Activated T-helper 1 cell treated with anti-CD3 and anti-CD28 coated beads, Interleukin-2, amount 50 U/mL, for 16 hours (primary cell): ENCODE measurements at places on chromosomes 3 and 15.

DNA sequence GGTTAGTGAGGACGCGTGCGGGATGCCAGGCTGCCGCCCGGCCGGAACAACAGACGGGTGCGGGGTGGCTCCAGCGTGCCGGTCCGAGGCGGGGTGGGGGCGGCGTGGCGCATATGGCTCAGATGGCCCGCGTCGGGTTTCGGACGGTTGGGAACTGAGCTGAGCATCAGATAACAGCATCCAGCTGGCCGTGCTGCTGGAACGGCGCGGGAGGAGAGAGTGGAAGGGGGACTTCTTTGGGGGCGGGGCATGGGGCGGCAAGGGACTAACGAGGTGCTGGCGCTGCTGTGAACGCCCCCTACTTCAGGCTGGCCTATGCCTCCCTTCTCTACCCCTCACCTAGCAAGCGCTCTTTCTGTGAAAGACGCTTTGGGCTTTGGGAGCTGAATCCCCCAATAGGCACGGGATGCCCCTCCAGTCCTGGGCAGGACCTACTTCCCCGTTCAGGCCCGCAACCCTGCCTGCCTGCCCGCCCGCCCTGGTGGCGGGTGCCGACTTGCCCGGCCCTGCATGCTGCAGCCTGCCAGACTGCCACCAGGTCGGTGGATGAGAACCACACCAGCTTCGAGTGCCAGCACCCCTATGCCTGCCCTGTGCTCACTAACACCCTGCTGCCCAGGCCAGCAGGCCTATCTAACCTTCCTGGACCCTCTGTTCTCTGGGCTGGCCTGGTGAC, 542 bp downstream of the INKA1 start:
- peak; percentile 17 for DNase-seq

- no peak for DNase-seq
Measured at GRCh38 chr15:62807539-62808130, 234.9 kb upstream of the TPM1 start.

GRCh38 chr3:15042936-15043335, 22.2 kb downstream of the MRPS25 start:
- no peak for DNase-seq

GRCh38 chr15:97504031-97504792, 456.3 kb upstream of the ARRDC4 start:
- no peak for DNase-seq

DNA sequence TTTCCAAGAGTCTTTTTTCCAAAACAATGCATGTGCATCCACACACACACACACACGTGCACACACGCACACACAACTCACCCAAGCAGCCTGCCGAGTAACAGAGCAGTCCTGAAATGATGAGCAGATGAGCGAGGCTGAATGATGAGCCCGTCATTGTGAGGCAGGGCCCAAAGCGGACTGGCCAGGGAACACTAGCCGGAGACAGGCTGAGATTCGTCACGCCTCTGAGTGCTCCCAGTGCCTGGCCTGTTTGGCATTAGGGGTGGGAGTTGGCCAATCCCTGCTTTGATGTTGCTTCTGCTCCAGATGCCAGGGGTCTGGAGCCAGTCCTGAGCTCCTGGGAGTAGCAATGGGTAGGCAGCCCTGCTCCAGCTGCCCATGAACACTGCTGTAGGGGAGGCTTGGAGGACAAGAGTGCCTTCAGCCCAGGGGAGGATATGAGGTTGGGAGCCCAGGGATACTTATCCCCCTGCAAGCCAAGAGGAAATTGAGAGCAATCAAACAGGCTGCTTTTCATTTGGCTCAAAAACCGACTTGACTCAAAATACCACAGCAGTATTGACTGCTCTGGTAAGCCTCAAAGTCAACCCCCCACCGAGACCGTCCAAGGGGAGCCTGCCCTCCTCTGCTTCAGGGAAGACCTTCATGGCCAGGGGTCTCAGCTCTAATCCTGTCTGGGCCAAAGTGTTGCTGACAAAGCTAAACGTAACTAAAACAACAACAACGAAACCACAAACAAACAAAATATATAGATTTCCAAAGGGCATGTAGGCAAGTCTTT, 22.9 kb downstream of the COLQ start:
- no peak for DNase-seq

- no peak for DNase-seq
Measured at GRCh38 chr3:101387351-101387750, 67.0 kb upstream of the IMPG2 start.

DNA sequence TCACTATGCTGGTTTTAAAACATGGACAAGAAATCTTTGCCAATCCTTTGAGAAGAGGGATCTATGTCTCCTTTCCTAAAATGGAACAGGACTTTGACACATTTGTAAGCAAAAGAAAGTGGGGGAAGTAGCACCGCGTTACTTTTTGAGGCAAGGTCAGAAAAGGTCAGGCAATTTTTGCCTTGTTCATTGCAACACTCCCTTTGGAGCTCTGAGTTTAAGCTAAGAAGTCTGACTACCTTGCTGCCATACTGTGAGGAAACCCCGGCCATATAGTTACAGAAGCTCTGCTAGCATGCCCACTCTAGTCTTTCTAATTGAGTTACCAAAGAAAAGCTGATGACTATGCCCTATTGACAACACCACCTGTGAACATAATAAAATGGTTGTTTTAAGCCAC, 1.4 kb downstream of the FAM227B start:
- DNase-seq: no peak

DNA sequence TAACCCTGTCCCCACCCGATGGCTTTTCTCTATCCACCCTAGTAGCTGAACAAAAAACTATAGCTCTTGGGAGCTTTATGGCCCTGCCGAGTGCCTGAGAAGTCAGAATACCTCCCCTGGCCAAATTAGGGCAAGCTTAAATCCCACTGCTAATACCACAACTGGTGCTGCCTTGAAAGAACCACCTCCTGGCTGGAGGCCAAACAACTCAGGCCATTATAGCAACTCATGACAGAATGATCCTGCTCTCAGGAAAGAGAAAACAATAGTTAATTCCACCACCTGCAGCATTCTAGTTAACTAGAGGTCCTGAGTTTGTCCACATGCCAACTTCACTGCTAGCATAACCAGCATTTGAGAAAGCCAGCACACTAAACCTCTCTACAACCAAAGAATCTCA, 123.2 kb downstream of the RTP4 start:
- DNase-seq: no peak

DNA sequence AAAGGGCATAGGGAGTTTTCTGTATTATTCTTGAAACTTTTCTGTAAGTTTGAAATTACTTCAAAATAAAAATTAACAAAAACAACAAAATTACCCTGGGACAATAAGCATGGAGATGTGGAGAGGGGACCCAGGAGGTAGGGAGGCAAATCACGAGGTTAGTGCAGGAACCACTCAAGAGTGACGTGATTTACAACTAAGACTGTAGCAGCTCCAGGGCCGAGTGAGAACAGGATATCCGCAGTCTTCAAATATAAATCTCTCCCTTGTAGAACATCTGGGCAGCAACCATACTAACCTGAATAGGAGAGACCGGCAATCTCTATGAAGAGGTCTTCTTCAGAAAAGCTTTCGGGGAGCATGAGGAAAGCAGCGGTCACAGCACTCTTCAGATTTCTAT, 17.3 kb downstream of the TAMM41 start:
- DNase-seq: no peak

- no peak for DNase-seq
Measured at GRCh38 chr3:132843349-132843748, 121.1 kb upstream of the NPHP3 start.

GRCh38 chr3:56055546-56055945, 412.7 kb downstream of the ERC2 start:
- DNase-seq: no peak

DNA sequence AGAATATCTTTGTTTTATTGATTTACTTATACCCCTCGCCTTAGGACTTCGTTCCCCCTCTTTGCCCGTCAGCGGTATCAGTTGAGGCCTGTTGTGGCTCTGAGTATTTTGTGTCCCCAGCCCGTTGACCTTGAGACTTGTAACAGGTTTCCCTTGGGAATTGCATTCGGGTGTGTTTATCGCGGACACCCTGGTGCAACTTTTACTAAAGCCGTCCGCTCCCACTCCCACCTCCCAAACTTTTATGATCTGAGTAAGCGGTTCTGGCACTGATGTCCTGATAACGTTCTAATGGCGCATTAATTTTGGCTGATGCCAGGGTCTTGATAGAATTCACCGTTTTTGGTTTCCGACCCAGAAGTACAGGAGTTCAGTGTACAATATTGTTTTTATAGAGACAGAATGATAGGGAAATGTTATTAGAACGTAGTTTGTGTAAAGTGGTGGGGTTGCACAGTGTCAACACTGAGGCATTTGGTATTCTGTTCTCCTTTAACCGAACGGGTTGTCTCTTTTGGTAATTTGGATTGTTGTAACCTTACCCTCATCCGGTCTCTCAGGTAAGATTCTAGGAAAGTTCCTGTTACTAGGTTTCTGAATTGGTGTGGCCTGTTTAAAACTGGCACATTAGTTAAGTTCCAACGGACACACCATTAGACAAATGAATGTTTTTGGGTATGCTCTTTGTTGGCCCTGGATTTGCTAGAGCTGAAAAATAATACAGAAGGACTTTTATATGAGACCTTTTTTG, 47.8 kb downstream of the OIP5 start:
- no peak for DNase-seq

DNA sequence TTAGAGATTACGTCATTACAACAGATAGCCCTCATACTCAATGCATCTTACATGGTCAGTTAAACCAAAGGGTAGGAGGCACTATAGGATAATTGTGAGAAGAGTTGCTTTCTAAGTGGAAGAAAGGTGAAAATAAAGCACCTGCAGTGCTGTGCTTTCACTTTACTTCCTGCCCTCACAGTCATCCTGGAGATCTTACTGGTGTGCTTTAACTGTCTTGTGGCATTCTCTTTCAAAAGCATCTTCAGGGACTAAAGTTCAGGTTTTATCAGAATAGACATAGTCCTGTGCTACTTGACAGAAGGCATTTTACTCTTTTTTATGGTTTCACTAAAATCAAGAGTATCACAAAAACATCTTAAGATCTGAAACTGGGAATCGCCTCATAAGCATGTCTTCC, 286.6 kb downstream of the ZBTB20 start:
- DNase-seq: no peak

GRCh38 chr3:31729082-31729481, 196.4 kb downstream of the STT3B start:
- DNase-seq: no peak

DNA sequence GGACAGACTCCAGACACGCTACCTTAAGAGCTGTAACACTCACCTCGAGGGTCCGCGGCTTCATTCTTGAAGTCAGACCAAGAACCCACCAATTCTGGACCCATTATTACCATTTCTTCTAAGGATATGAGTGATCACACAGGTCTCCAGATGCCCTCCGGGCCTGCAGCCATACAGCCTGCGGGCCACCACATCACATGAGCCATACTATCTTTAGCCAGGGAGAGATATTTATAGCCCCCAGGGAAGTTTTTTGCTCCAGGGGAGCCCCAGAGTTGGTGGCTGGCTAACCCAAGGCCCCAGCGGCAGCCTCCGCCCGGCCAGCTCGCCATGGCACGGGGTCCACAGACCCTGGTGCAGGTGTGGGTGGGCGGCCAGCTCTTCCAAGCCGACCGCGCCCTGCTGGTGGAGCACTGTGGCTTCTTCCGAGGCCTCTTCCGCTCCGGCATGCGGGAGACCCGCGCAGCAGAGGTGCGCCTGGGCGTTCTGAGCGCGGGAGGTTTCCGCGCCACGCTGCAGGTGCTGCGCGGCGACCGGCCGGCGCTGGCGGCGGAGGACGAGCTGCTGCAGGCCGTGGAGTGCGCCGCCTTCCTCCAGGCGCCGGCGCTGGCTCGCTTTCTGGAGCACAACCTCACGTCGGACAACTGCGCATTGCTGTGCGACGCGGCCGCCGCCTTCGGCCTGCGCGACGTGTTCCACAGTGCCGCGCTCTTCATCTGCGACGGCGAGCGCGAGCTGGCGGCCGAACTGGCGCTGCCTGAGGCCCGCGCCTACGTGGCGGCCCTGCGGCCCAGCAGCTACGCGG, at the start of gene KBTBD13:
Gene KBTBD13 (plus strand): TSS at position 261 of the 805 bp plus-strand sequence. CDS start 70 bp downstream, at position 331.
- no peak for DNase-seq

DNA sequence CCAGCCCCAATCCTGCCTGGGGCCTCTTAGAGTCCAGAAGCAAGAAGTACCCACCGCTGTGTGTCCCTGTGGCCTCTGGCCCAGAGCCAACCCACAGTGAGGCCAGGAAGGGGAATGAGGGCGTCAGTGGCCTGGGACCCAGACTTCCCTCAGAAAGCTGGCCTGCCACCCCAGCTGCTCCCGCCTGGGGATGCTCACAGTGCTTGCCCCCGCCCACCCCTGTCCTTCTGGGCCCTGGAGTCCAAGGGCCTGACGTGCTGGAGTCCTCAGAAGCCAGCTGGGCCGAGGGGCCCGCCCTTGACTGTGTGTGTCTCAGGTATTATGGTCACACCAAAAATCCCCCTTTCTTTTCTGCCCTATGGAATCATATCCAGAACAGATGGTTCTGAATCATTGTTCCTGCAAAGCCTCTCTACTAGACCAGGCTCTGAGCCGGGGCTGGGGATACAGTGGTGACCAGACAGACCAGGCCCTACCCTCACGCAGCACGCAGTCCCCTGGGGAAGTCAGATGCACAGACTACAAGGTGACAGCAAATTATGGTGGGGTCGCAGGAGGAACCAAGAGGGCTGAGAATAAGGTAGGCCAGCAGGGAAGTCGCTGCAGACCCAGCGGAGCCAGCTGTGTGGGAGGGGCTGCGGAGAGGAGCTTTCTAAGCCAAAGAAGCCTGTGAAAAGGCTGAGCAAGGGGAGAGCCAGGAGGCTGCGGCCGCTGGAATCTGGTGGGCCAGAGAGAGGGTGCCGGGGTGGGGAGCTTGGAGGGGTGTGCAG, 99.1 kb downstream of the VGLL4 start:
- no peak for DNase-seq

DNA sequence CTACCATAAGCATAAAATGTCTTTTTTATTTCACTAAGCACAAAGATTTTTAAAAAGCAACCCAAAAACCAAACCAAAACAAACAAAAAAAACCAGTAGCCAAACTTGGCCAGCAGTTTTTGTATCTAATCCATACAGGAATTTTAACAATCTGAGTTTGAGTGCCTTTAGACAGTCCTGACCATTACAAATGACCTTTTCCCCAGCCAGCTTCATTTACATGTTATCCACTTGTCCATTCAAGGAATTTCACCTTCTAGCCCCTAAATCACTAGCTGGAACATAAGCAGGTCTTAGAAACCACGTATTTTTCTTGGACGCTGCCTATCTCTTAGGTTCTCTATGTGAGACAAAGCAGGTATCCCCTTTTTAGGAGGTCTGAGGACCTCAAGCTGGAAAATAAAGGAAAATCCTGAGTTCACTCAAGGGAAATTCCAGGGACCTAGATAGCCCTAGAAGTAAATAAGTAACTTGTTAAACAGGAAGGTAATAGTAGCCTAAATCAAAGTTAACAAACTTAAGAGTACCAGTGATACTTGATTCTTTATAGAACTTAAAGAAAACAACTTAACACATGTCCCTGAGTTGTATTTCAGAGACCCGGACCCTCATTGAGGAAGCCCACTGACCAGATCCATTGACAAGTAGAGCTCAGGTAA, 34.2 kb downstream of the CIP2A start:
- DNase-seq: no peak

DNA sequence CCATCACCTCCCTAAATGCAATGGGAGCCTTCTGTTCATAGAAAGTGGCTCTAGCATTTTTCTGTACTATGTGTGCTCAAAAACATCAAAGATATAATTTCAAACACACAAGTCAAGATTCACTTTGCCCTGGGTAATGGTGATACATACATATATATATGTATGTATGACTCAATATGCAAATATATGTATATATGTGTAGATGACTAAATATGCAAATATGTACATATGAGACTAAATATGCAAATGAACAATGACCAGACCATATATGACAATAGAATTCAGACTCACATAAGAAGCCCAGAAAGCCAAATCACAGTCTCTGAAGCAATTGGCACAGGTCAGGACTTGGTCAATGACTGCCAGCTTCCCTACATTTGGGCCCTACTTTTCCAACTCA, 36.9 kb upstream of the SNRK start:
- DNase-seq: no peak
